ENCODE measurements at places on chromosomes 7 and 10.

GRCh38 chr10:43076311-43076875, 476 bp upstream of the RET start:
- DNase-seq: peak; percentile 23

GRCh38 chr7:30090111-30090510, 44.7 kb upstream of the MTURN start:
- DNase-seq: no peak

GRCh38 chr7:123500878-123501489, 33.4 kb downstream of the IQUB start:
- DNase-seq: no peak

GRCh38 chr10:14838582-14839304, 637 bp downstream of the HSPA14 start:
- DNase-seq: no peak

DNA sequence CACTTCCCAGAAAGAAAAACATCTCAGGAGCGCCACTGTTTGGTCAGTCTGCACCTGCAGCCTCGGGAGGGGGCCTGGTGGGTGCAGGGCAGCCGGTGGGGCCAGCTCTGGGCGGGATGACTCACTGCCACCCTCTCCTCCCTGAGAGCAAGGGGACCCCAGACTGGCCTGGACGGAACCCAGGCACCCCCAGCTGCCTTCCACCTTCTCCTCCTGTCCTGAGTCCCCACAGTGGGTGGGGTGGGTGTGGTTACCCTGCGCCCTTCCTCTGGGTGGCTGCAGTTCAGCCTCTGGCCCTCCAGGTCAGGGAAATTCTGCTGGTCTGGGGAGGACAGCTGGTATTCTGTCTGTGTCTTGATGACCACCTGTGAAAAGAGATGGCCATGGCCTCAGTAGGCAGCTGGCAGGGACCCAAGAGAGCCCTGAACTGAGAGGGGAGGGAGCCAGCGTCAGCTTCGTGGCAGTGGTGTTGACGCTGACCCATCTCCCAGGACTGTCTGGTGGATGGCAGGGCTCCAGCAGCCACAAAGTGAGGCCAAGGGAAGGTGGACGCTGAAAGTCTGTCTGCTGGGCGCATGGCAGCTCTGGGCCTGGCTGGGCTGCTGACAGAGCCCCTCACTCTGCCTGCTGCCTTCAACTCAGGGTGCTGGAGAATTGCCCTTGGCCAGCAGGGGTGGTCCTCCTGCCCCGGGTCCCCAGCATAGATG, 8.9 kb downstream of the CALY start:
- DNase-seq: no peak

GRCh38 chr10:89404104-89405047, 10.0 kb upstream of the IFIT5 start:
- no peak for DNase-seq

All from NCI-H345 (cell line).